ENCODE measurements at places on chromosomes 6 and 20.

DNA sequence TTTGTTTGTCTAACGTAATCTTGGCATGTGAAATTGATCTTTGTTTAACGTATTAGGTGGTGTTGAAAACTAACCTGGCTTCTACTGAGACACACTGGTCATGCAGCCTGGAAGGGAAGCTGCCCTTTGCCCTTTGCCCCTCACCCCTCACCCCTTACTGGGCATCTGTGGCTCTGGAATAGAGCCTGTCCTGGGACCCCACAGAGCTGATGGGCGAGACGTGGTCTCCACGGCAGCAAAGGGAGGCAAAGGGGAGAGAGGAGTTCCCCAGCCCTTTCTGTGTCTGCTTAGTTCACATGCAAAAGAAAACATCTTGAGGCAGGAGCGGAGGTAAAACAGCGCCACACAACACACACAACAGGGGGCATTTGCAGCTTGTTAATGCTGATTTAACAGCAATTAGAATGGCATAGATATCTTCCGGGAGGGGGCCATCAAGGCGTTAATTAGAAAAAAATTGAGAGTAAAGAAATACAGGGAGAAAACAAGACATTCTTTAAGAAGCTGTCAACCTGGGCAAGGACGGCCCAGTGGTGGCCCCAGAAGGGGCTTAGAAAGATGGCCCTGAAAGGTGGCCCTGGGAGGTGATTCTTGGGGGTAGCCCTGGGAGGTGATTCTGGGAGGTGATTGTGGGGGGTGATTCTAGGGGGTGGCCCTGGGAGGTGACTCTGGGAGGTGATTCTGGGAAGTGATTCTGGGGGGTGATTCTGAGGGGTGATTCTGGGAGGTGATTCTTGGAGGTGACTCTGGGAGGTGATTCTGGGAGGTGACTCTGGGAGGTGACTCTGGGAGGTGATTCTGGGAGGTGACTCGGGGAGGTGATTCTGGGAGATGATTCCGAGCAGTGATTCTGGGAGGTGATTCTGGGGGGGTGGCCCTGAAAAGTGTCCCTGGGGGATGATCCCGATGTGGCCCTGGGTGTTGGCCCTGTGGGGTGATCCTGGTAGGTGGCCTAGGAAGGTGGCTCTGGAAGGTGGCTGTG lies 44.5 kb upstream of the DACT2 start:
- DNase-seq, result no peak

DNA sequence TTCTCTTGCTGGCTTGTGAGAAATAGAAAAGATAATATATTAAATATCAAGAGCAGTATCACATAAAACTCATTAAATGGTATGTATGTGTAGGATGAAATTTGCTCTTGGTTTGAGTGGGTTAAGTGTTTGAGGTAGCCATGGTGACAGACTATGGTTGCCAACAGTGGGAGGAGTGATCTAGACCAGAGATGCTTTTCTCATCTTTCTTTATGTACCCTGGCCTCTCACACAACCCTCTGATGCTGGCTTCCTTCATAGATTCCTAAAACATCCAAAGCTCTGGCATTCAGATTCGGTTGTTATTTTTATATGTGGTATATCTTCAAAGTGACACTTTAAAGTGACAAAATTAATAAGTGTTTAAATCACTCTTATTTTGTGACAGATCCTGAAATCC lies 9.0 kb upstream of the MLIP start:
- no peak for DNase-seq

- DNase-seq, result no peak
Observed at GRCh38 chr20:46749147-46749546, 39.7 kb downstream of the SLC2A10 start.

DNA sequence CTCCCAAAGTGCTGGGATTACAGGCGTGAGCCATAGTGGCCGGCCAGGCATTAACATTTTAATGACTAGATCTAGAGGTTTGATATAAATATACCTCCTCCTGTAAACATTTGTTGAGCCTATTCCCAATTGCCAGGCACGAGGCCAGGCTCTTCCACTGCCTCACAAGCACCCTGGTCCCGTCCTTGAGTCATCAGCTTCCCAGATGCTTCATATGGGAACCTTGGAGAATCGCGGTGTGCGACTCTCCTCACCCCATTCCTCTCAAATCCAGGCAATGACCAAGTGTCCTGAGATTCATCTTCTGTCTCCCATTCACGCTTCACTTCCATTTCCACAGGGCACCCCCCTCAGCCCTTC lies 35.9 kb upstream of the PIM1 start:
- DNase-seq, result no peak

DNA sequence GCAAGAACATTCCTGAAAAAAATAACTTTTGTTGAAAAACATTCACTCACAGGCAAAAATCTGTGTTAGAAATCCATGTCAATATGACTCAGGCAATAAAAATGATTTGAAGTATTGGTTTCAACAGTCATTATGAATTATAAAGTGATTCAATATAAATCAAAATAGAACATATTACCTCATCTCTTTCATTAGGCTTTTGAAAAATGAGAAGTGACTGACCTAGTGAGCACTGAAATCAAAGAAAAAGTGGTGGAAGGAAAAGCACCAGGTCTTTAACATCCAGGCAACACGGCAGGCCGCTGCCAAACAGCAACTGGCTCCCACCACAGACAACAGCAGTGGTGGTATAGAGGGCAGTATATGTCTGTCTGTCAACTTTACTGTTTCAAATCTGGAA lies 68.9 kb downstream of the MAN1A1 start:
- no peak for DNase-seq

GRCh38 chr20:61056116-61056515 lies 195.9 kb upstream of the CDH4 start:
- no peak for DNase-seq
